ENCODE measurements at places on chromosomes 7 and 10. TPM values are rescaled to one million over a fixed set of nuclear protein-coding genes. Genes with fewer than 3 reads are reported as not detected.

DNA sequence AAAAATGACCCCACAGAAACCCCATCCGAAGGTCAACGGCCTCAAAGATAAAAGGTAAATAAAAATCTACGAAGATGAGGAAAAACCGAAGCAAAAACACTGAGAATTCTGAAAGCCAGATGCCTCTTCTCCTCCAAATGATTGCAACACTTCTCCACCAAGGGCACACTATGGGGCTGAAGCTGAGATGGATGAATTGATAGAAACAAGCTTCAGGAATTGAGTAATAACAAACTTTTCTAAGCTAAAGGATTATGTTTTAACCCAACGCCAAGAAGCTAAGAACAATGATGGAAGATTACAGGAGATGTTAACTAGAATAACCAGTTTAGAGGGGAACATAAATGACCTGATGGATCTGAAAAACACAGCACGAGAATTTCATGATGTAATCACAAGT, 127.8 kb downstream of the MACC1 start:
- no peak overlapping the region for H3K4me3 ChIP-seq
- no peaks in the 10 kb centered on the region for H3K36me3 ChIP-seq
- no peaks in the 10 kb centered on the region for H3K27me3 ChIP-seq
- H3K27ac ChIP-seq = no peak overlapping the region
- no peaks in the 10 kb centered on the region for H3K4me1 ChIP-seq

- H3K27ac ChIP-seq = no peak overlapping the region
- no peaks in the 10 kb centered on the region for H3K27me3 ChIP-seq
- peaks cover 8% of the 10 kb centered on the region for H3K4me1 ChIP-seq
Observed at GRCh38 chr10:25083546-25084111, 67.2 kb downstream of the THNSL1 start.

GRCh38 chr10:625333-625696, 64.2 kb downstream of the DIP2C start:
- H3K27me3 ChIP-seq = no peaks in the 10 kb centered on the region
- no peaks in the 10 kb centered on the region for H3K36me3 ChIP-seq
- no peaks in the 10 kb centered on the region for H3K4me1 ChIP-seq
- peak overlapping the region; percentile 91 for H3K27ac ChIP-seq
- no peak for DNase-seq
- no peak overlapping the region for H3K4me3 ChIP-seq

DNA sequence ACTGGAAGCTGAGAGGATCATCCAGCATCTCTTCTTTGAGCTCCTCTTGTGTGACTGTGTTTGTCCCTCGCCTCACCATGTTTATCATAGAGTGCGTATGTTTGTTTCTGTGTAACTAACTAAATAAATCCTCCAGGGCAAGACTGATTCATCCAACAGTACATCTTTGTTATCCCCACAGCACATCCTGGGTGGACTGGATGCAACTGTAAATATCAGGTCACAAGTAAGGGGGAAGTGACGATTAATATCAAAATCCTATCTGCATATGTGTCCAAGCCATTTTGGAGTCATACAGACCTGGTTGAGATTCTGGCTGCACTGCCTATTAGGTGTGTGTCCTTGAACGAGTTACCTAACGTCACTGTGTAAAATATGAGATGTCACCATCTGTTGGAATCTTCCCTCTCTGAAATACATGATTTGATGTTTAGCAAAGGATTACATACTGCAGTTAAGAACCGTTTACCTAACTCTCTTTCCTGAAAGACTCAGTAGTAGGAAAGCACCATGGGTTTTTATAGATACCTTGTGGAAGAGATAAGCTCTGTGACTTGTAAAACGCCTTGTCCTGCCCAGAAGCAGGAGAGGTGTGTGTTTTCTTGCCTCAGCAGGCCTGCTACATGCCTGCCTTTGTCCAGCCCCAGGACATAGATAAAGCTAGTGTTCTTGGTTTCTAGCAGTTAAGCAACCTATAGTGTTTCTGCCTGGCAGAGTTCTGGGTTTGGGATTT, 25.8 kb downstream of the WBP1L start:
- H3K4me3 ChIP-seq = no peak overlapping the region
- H3K36me3 ChIP-seq = no peaks in the 10 kb centered on the region
- H3K27me3 ChIP-seq = no peaks in the 10 kb centered on the region
- H3K27ac ChIP-seq = no peak overlapping the region

- no peaks in the 10 kb centered on the region for H3K27me3 ChIP-seq
- H3K36me3 ChIP-seq = no peaks in the 10 kb centered on the region
- no peak overlapping the region for H3K4me3 ChIP-seq
- peaks cover 20% of the 10 kb centered on the region for H3K4me1 ChIP-seq
- DNase-seq = peak; percentile 55
Observed at GRCh38 chr10:29635711-29636144, 957 bp upstream of the SVIL start.

DNA sequence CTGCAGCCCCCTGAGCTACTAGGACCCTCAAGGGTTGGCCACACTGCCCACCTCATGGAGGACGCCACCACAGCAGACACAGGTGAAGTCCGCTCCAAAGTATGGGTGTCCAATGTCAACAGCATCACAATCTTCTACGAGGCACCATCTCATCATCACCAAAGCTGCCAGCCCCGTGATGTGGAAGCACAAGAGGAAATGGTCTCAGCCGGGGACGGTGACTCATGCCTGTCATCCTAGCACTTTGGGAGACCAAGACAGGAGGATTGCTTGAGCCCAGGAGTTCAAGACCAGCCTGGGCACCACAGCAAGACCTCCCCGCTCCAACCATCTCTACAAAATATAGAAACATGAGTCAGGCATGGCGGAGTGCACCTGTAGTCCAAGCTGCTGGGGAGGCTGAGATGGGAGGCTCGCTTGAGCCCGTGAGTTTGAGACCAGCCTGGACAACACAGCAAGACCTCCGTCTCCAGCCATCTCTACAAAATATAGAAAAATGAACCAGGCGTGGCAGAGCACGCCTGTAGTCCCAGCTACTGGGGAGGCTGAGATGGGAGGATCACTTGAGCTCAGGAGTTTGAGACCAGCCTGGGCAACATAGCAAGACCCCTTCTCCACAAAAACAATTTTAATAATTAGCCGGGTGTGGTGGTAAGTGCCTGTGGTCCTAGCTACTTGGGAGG, 48.8 kb upstream of the MYL10 start:
- H3K36me3 ChIP-seq = no peaks in the 10 kb centered on the region
- H3K27me3 ChIP-seq = no peaks in the 10 kb centered on the region
- no peak overlapping the region for H3K27ac ChIP-seq
- no peak overlapping the region for H3K4me3 ChIP-seq
- no peak for DNase-seq

DNA sequence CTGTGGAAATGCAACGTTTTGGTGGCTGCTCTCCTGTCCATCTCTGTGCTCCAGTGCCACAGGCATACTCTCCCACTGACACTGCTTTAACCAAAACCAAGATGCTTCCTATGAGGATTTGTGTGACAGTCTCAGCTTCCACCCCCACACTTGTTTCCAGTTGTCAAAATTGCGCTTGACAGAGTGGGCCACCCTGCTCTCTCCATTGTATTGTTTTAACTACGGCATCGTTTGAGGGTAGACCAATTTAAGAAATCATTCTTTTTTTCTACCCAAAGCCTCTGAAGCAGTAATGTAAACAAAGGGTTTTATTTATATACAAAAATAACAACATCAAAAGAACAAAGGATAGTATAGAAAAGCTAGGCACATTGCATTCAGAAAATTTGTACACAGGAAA, 178.0 kb downstream of the INHBA start:
- H3K27me3 ChIP-seq = no peaks in the 10 kb centered on the region
- H3K27ac ChIP-seq = no peak overlapping the region
- no peak for DNase-seq
- no peaks in the 10 kb centered on the region for H3K36me3 ChIP-seq
- no peak overlapping the region for H3K4me3 ChIP-seq

GRCh38 chr10:21337171-21337792, 188.2 kb downstream of the SKIDA1 start:
- H3K4me1 ChIP-seq = no peaks in the 10 kb centered on the region
- no peak overlapping the region for H3K4me3 ChIP-seq
- no peaks in the 10 kb centered on the region for H3K36me3 ChIP-seq
- no peak overlapping the region for H3K27ac ChIP-seq
- no peak for DNase-seq

DNA sequence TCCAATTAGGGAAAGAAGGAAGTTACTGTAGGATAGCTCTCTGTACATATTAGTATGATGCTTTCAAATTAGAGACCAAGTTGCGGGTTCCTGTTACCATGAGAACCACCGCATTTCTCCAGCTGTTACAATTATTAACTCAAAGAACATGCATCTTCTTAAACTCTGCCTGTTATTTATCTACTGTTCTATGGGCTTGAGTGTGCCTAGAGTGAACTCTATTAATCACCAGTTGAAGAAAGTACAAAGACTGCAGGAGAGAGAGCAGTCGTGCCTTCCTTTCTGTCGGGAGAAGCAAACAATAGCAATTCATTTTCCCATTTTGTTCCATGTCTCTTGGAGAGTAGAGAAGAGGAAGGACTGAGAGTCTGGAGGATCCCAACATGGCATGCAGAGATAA, 1071.2 kb downstream of the TYW1 start:
- H3K4me3 ChIP-seq = no peak overlapping the region
- no peaks in the 10 kb centered on the region for H3K4me1 ChIP-seq
- DNase-seq = no peak
- no peaks in the 10 kb centered on the region for H3K36me3 ChIP-seq

DNA sequence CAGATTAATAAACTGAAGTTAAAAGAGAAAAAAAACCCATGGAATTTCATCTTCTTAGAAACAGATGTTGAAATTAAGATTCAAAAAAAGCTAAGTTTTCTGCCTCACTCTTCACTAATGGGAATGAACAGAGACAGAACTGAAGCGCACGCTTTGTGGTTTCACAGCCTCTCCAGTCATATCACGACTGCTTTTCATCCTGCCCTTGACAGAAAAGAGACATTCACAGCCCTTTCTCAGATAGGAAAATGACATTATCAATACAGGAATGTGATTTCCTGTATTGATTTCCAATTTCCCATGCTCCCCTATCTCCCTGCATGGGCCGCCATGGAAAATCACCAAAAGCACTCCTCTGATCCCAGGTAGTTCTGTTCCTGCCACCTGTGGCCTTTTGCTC, 108.2 kb downstream of the PFKFB3 start:
- H3K27ac ChIP-seq = no peak overlapping the region
- no peak overlapping the region for H3K4me3 ChIP-seq
- H3K36me3 ChIP-seq = no peaks in the 10 kb centered on the region

GRCh38 chr10:87759551-87759950, 58.5 kb downstream of the ATAD1 start:
- H3K4me3 ChIP-seq = no peak overlapping the region
- H3K27me3 ChIP-seq = no peaks in the 10 kb centered on the region
- peaks cover 13% of the 10 kb centered on the region for H3K36me3 ChIP-seq
- DNase-seq = no peak
- H3K27ac ChIP-seq = no peak overlapping the region
- no peaks in the 10 kb centered on the region for H3K4me1 ChIP-seq

GRCh38 chr10:43316988-43317387, 50.1 kb upstream of the RASGEF1A start:
- no peak overlapping the region for H3K27ac ChIP-seq
- H3K4me3 ChIP-seq = no peak overlapping the region
- no peaks in the 10 kb centered on the region for H3K27me3 ChIP-seq
- no peak for DNase-seq
- no peaks in the 10 kb centered on the region for H3K36me3 ChIP-seq

DNA sequence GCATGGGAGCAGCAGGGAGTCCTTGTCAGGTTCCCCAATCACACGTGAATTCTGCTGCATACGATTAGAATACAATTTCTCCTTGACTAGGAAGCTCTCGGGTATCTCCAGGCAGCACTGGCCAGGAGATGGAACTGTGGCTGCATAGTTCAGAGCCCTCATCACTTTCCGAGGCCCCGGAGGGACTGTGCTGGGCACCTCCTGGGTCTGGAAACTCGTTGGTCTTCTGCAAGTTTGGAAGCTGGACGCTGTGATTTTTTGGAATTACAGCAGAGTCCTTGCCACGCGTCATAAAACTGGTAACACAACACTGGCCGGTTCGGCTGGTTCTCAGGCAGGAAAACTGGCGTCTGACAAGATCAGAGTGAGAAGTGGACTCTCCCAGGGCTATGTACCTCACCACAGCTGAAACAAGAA, 216.1 kb downstream of the CCDC3 start:
- no peaks in the 10 kb centered on the region for H3K36me3 ChIP-seq
- DNase-seq = peak; percentile 82
- H3K4me1 ChIP-seq = no peaks in the 10 kb centered on the region
- H3K4me3 ChIP-seq = no peak overlapping the region
- H3K27ac ChIP-seq = no peak overlapping the region

DNA sequence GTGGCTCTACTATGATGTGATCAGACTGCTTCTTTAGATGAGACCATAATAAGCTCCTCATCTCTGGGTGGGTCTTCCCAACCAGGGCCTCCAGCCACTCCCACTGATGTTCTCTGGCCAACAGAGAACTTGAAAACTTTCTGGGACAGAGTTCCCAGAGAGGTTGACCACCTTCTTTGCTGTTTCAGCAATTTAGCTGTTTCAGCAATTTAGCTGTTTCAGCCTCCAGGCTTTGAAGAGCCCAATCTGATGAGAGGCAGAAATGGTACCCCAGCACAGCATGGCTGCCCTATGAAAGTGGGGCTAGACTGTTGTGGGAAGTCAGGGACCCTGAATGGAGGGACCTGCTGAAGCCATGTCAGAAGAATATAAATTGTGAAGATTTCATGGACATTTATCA, 49.0 kb downstream of the ZNF92 start:
- no peak overlapping the region for H3K4me3 ChIP-seq
- no peaks in the 10 kb centered on the region for H3K4me1 ChIP-seq
- no peaks in the 10 kb centered on the region for H3K36me3 ChIP-seq
- H3K27me3 ChIP-seq = no peaks in the 10 kb centered on the region
- no peak overlapping the region for H3K27ac ChIP-seq
- DNase-seq = no peak

GRCh38 chr7:116211006-116211912, 920 bp downstream of the TES start:
- no peaks in the 10 kb centered on the region for H3K36me3 ChIP-seq
- H3K27me3 ChIP-seq = no peaks in the 10 kb centered on the region
- peak overlapping the region; percentile 86 for H3K4me3 ChIP-seq
- peak overlapping the region; percentile 91 for H3K27ac ChIP-seq

GRCh38 chr7:27140126-27140857, 3.2 kb downstream of the HOXA5 start:
- H3K4me3 ChIP-seq = peak overlapping the region; percentile 45
- peaks cover 7% of the 10 kb centered on the region for H3K36me3 ChIP-seq
- peak overlapping the region; percentile 76 for H3K27ac ChIP-seq
- H3K27me3 ChIP-seq = no peaks in the 10 kb centered on the region

ITPRID1 gene
- polyA plus RNA-seq = not detected

TMUB1 gene
- 79.9 TPM for polyA plus RNA-seq

IL6 gene
- 0.58 TPM for polyA plus RNA-seq

PTN gene
- 17.2 TPM for polyA plus RNA-seq

ANK3 gene
- 38.2 TPM for polyA plus RNA-seq

HOXA1 gene
- polyA plus RNA-seq = 1.1 TPM

CFAP69 gene
- 9.2 TPM for polyA plus RNA-seq

CELF2 gene
- polyA plus RNA-seq = 1.7 TPM

PRR15 gene
- polyA plus RNA-seq = 27.5 TPM

WNT8B gene
- 0.60 TPM for polyA plus RNA-seq

ZP3 gene
- 2.8 TPM for polyA plus RNA-seq

KLLN gene
- 0.82 TPM for polyA plus RNA-seq

AP1S1 gene
- polyA plus RNA-seq = 133 TPM

BEND7 gene
- 16.7 TPM for polyA plus RNA-seq
